ENCODE measurements at places on chromosomes 6 and 20. TPM values are rescaled to one million over a fixed set of nuclear protein-coding genes. Genes with fewer than 3 reads are reported as not detected.
A peak's percentile ranks its signal among the peaks of the same experiment; 100 is the strongest.

DNA sequence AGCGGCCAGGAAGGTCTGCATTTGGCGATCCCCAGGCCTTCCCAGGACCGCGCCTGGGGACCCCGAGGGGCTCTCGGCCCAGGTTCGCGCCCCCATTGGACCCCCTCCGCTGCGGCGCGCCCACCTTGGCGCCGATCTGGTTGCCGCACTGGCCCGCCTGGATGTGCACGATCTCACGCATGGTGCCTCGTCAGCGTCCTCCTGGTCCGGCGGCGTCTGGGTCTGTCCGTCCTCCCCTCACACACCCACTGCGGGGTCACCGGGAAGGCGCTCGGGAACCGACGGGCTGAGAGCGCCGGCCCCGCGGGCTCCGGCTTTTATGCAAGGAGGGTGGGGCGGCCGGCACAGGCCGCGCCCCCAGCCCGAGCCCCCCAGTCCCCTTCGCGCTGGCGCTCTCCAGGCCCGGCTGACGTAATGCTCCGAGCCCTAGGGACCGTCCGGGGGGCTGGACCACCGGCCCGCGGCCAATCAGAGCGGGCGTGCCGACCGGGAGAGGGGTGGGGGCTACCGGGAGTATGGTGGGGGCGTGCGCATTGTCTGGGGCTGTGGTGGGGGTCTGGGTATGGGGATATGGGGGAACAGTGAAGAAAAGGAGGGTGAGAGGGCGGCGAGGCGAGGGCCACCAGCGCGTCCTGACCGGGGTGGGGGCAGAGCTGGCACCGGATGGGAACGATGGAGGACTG is at the start of gene TUBB2B:
TUBB2B (minus strand) TSS at position 291 of the 683 bp plus-strand sequence; CDS start at position 181, 110 bp downstream.
- peaks cover 53% of the 10 kb centered on the region for H3K27me3 ChIP-seq
- no peaks in the 10 kb centered on the region for H3K4me1 ChIP-seq
- DNase-seq = no peak
- H3K4me3 ChIP-seq = peak within 1 kb of the TSS; percentile 47

DNA sequence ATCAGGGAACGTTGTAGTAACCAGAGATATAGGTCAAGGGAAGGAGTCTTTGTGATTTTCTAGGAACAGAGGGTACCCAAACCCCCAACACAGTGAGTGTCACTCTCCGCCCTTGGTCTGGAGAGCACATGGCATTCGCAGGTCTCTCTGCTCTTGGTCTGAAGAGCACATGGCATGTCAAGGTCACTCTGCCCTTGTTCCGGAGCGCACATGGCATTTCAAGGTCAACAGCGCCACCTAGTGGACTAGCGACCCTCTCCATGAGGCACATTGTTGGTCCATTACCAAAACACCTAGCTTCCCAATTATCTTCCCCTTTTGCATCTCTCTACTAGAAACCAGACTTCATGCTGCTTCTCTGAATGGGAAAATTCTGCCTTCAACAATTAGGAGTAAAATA is 260.0 kb downstream of the C6orf118 start:
- H3K36me3 ChIP-seq = no peaks in the 10 kb centered on the region
- DNase-seq = no peak
- no peaks in the 10 kb centered on the region for H3K27me3 ChIP-seq
- H3K27ac ChIP-seq = no peak overlapping the region

GRCh38 chr6:62283365-62283764 is 2.7 kb downstream of the KHDRBS2 start:
- no peak for DNase-seq
- H3K36me3 ChIP-seq = no peaks in the 10 kb centered on the region
- H3K27me3 ChIP-seq = no peaks in the 10 kb centered on the region
- no peak overlapping the region for H3K27ac ChIP-seq

Gene RPL7L1
- total RNA-seq = 89.2 TPM

DNA sequence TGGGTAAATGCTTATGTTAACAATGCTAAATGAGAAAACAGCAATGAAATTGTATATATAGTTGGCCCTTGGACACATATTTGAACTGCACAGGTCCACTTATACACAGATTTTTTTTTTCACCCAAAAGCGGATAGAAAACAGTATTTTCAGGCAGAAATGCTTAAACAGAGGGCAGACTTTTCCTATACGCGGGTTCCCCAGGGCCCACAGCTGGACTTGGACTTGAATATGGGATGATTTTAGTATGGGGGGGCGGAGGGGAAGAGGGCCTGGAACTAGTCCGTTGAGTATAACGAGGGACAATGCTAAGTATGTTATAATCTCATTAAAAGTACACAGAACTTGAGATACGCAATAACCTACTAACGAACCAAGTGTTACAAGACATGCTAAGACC is 1.1 kb upstream of the PRSS35 start:
- no peaks in the 10 kb centered on the region for H3K4me1 ChIP-seq
- H3K27ac ChIP-seq = no peak overlapping the region
- H3K4me3 ChIP-seq = no peak overlapping the region

GRCh38 chr6:14851281-14851680 is 394.6 kb upstream of the JARID2 start:
- H3K27ac ChIP-seq = no peak overlapping the region
- H3K4me3 ChIP-seq = no peak overlapping the region
- H3K36me3 ChIP-seq = no peaks in the 10 kb centered on the region
- no peaks in the 10 kb centered on the region for H3K27me3 ChIP-seq
- no peaks in the 10 kb centered on the region for H3K4me1 ChIP-seq

Gene GJA10
- not detected for total RNA-seq

GRCh38 chr20:58046311-58046710 is 182.1 kb downstream of the ANKRD60 start:
- no peaks in the 10 kb centered on the region for H3K36me3 ChIP-seq
- no peak for DNase-seq
- H3K27me3 ChIP-seq = no peaks in the 10 kb centered on the region
- H3K4me1 ChIP-seq = no peaks in the 10 kb centered on the region
- no peak overlapping the region for H3K27ac ChIP-seq

- no peak overlapping the region for H3K4me3 ChIP-seq
- no peaks in the 10 kb centered on the region for H3K27me3 ChIP-seq
- H3K27ac ChIP-seq = no peak overlapping the region
- no peaks in the 10 kb centered on the region for H3K36me3 ChIP-seq
- H3K4me1 ChIP-seq = no peaks in the 10 kb centered on the region
These were observed 31.9 kb downstream of the HLA-DPB1 start for GRCh38 chr6:33107641-33108040.

GRCh38 chr20:7629880-7630279 is 310.4 kb downstream of the HAO1 start:
- H3K27me3 ChIP-seq = no peaks in the 10 kb centered on the region
- no peaks in the 10 kb centered on the region for H3K36me3 ChIP-seq
- no peaks in the 10 kb centered on the region for H3K4me1 ChIP-seq
- H3K4me3 ChIP-seq = no peak overlapping the region
